Aorta (tissue), 5 donors: ENCODE measurements at places on chromosomes 12 and 14.

GRCh38 chr12:107512391-107512790 is 173.2 kb upstream of the PWP1 start:
- no peak overlapping the region for H3K4me3 ChIP-seq
- no peaks in the 10 kb centered on the region for H3K27me3 ChIP-seq
- no peaks in the 10 kb centered on the region for H3K4me1 ChIP-seq
- no peaks in the 10 kb centered on the region for H3K36me3 ChIP-seq

DNA sequence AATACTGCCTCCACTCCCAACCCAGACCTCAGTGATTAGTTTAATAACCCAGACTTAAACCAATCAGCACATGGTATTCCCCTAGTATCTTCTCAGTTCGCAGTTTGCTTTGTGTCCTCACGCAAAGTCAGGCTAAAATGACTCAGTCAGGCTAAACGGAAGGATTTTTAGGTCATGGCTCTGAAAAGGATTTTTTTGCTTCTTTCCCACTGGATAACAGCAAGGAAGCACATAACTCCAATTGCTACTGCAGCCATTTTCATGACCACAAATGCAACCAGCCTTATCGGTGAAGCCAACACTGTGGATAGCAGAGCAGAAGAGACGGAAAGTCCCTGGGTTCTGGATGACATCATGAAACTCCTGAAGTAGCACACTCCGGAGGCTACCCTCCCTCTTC is 67.7 kb downstream of the ZC3H14 start:
- H3K4me1 ChIP-seq, result no peaks in the 10 kb centered on the region
- no peak overlapping the region for H3K4me3 ChIP-seq
- no peaks in the 10 kb centered on the region for H3K36me3 ChIP-seq
- no peak for DNase-seq
- H3K27ac ChIP-seq, result no peak overlapping the region
- H3K27me3 ChIP-seq, result no peaks in the 10 kb centered on the region

- H3K36me3 ChIP-seq, result no peaks in the 10 kb centered on the region
- no peak overlapping the region for H3K27ac ChIP-seq
- DNase-seq, result no peak
- no peaks in the 10 kb centered on the region for H3K4me1 ChIP-seq
- H3K27me3 ChIP-seq, result no peaks in the 10 kb centered on the region
Measured at GRCh38 chr12:115362339-115362976, 678.5 kb upstream of the TBX3 start.

- H3K27me3 ChIP-seq, result no peaks in the 10 kb centered on the region
- H3K36me3 ChIP-seq, result no peaks in the 10 kb centered on the region
- H3K4me3 ChIP-seq, result no peak overlapping the region
- no peak overlapping the region for H3K27ac ChIP-seq
- peak; percentile 17 for DNase-seq
Measured at GRCh38 chr12:109304485-109304884, 4.6 kb downstream of the FOXN4 start.

DNA sequence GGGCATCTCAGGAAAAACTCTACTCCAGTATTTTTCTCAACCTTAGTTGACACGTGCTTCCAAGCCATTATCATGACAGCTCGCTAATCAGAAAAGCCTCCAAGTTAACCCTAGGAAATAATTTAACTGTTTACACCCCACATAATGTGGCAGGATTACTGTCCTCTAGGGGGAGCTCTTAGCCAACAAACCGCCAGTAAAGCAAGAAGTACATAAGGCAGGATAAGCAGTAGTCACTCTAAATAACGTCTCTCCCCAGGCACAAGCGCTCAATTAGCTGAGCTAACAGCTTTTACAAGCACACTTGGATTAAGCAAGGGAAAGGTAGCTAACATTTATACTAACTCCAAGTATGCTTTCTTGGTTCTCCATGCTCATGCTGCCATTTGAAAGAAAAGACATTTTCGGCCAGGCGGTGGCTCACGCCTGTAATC is 22.8 kb downstream of the APOBEC1 start:
- no peak for DNase-seq
- H3K27ac ChIP-seq, result no peak overlapping the region
- no peaks in the 10 kb centered on the region for H3K27me3 ChIP-seq
- no peaks in the 10 kb centered on the region for H3K36me3 ChIP-seq
- no peaks in the 10 kb centered on the region for H3K4me1 ChIP-seq
